ENCODE measurements at places on chromosomes 11 and 22.

GRCh38 chr11:130533113-130533798 lies 84.8 kb downstream of the ADAMTS15 start:
- DNase-seq = no peak

- DNase-seq = peak; percentile 60
Observed at GRCh38 chr11:12979928-12980689, 29.0 kb upstream of the RASSF10 start.

- DNase-seq = no peak
Observed at GRCh38 chr22:46652847-46653331, 32.7 kb downstream of the GRAMD4 start.

DNA sequence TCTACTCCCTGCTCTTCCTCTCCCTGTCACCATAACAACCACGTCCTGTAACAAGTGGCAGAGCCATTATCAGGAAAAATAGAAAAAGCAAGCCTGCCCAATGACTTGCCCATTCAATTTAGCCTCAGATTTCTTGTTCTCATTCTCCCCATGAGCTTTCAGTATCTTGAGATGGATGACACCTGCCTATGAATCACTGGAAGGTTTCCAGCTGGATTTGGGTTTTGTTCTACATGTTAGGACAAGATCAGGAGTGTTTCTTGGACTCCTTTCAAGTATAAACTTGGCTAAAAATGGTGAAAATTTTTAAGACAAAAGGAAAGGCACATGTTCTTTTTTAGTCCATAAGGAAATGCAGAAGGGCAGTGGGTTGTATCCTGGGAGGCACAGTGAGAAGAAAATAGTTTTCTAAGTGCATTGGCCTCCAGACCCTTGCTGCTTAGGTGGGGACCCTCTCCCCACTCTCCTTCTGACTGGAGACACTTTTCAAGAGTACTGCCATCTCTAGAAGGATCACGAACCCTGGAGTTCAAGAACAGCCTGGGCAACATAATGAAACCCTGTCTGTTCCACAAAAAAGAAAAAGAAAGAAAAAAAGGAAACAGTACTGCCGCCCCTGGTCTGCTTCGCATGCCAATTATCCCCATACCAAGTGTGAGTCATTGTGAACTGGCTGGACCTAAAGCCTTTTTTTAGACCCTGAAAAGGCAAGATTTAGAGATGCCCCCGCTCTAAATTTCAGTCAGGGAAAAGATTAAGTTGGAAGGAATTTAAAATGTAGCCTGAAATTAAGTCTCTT lies 51.0 kb downstream of the MTNR1B start:
- DNase-seq = no peak

GRCh38 chr22:26023104-26023775 lies 146.0 kb upstream of the SEZ6L start:
- no peak for DNase-seq

Measured in NCI-H2107 (cell line).